Glutamatergic neuron (in vitro differentiated cells): ENCODE measurements at places on chromosomes 6 and 20. TPM values are rescaled to one million over a fixed set of nuclear protein-coding genes. Genes with fewer than 3 reads are reported as not detected.

GPR63 gene
- 6.6 TPM for total RNA-seq

DNAAF9 gene
- total RNA-seq, result 34.7 TPM

COL11A2 gene
- 3.8 TPM for total RNA-seq

DNA sequence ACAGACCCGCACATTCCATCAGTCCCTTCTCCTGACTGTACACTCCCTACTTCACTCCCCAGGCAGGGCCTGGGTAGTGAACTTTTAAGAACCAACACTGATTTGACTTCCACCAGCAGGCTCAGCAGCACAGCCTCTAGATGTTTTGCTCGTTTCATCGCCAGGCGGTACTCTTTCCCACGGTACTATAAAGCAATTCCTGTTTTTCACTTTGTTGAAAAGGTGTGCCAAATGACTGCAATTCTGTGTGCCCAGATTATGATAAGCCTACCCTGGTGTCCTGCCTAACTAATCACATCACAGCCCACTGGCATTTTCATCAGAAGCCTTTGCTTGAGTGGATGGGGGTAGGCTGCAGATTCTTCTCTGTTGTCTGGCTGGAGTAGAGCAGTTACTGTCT, 12.9 kb upstream of the WTAP start:
- H3K4me1 ChIP-seq, result no peaks in the 10 kb centered on the region
- no peaks in the 10 kb centered on the region for H3K36me3 ChIP-seq
- no peak overlapping the region for H3K27ac ChIP-seq
- H3K27me3 ChIP-seq, result peaks cover 2% of the 10 kb centered on the region
- H3K4me3 ChIP-seq, result no peak overlapping the region
- no peak for DNase-seq

DNA sequence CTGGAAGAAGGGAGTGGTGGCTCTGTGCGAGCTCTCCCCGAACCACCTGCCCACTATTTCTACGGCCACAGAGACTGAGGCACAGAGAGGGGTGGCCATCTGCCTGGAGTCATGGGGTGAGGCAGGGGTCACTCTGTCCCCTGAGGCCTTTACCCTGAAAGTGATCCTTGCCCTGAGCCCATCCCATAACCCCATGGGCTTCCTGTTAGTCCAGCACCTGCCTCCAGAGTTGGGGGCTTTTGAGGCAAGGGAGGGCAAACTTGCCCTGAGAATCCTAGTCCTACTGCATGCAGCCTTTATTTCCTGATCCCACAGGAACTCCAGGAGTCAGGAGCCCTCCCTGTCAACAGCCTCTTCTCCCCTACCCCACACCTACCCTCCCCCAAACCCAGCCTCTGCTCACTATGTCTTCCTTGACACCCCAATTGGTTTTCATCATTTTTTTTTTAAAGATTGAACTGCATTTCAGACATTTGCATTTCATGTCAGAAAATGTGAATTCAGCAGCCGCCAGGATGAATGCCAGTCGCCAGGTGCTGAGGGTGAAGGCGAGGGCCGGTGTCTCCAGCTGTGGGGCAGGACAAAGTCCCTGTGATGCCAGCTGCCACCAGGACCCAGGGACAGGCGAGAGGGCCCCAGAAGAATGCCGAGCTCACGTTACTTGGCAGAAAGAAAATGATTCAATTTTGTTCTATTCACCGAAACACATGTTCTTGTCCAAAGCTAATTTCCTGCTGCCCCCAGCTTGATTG, 47.6 kb upstream of the NNAT start:
- DNase-seq, result no peak
- H3K4me3 ChIP-seq, result no peak overlapping the region
- no peak overlapping the region for H3K27ac ChIP-seq

GRCh38 chr20:19440660-19441527, 228.5 kb downstream of the SLC24A3 start:
- H3K4me1 ChIP-seq, result no peaks in the 10 kb centered on the region
- peaks cover 21% of the 10 kb centered on the region for H3K36me3 ChIP-seq
- no peak for DNase-seq
- peaks cover 3% of the 10 kb centered on the region for H3K27me3 ChIP-seq

- H3K4me1 ChIP-seq, result no peaks in the 10 kb centered on the region
- H3K27me3 ChIP-seq, result no peaks in the 10 kb centered on the region
- no peaks in the 10 kb centered on the region for H3K36me3 ChIP-seq
- no peak overlapping the region for H3K4me3 ChIP-seq
- no peak overlapping the region for H3K27ac ChIP-seq
Observed at GRCh38 chr6:89066940-89067646, 13.5 kb upstream of the PNRC1 start.

- no peaks in the 10 kb centered on the region for H3K36me3 ChIP-seq
- no peaks in the 10 kb centered on the region for H3K27me3 ChIP-seq
- H3K4me1 ChIP-seq, result no peaks in the 10 kb centered on the region
- H3K27ac ChIP-seq, result no peak overlapping the region
- DNase-seq, result no peak
Observed at GRCh38 chr6:55176958-55177357, 2.6 kb downstream of the HCRTR2 start.

GRCh38 chr6:142429195-142429594, 127.4 kb downstream of the ADGRG6 start:
- H3K4me1 ChIP-seq, result no peaks in the 10 kb centered on the region
- H3K27me3 ChIP-seq, result no peaks in the 10 kb centered on the region
- no peak overlapping the region for H3K4me3 ChIP-seq
- no peaks in the 10 kb centered on the region for H3K36me3 ChIP-seq
- no peak overlapping the region for H3K27ac ChIP-seq

- H3K27ac ChIP-seq, result no peak overlapping the region
- H3K4me3 ChIP-seq, result no peak overlapping the region
- DNase-seq, result no peak
- no peaks in the 10 kb centered on the region for H3K4me1 ChIP-seq
Observed at GRCh38 chr6:25706314-25707014, 48.1 kb upstream of the SLC17A4 start.

DNA sequence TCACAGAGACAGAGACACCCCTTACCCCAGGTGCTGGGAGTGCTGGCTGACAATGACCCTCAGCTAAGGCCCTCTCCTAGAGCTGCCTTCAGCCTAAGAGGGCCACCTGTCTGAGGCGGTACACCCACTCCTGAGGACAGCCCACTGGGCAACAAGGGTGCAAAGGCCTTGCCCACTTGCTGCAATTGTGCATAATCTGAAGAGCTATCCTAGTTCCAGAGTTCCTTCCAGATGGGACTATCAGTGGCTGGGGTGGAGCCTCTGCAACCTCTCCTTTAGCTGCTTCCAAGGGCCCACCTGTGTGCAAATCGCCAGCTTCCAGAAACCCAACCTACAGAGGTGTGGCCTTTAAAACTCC, 87.5 kb downstream of the PREX1 start:
- H3K27ac ChIP-seq, result no peak overlapping the region
- H3K36me3 ChIP-seq, result peaks cover 16% of the 10 kb centered on the region
- peaks cover 25% of the 10 kb centered on the region for H3K27me3 ChIP-seq
- H3K4me3 ChIP-seq, result no peak overlapping the region
